ENCODE measurements at places on chromosomes 4 and X. TPM values are rescaled to one million over a fixed set of nuclear protein-coding genes. Genes with fewer than 3 reads are reported as not detected.

DNA sequence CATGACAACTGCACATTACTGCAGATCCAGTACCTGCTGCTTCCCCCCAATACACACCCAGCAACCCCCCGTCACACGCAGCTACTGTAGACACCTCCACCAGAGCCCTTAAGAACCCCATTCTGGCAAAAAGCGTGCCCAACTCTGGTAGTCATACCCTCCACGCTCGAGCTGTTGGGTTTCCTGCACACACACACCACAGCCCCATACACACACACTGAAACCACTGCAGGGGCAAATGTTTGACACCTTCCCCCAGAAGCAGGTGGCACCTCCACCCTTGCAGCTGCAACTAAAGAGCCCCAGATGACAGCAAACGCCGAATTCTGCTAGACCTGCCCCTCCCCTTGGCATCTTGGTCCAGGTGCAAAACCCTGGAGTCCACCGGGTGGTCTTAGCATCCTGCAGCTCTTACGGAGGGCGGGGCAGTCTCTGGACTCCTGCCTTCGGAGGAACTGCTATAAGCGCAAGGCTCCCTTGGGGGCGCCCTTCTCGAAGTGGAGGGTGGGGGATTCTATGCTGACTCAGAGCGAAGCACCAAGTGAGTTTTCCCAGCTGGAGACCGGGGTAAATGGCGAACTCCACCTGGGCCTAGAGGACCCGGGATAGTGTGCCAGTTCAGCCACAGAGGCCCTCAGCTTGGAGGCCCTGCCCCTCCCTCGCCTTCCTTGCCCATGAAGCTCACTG, 1.5 kb downstream of the FRMPD3 start:
- DNase-seq = peak; percentile 16

DNA sequence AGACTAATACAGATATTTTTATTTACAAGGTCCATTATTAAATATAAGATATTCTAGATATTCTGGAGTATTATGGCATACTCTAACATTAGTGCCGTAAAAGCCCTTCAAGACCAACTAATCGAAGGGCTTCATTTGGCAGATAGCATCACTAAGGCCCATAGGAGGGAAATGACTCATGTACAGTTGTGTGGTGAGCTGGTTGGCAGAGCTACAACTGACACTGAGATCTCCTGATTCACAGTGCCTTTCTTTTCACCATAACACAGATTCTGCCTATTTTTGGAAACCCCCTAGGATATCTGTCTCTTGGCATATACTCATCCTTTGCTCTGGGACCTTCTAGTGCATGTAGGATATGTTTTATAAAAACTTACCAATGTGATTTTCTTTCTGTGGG, 201.7 kb upstream of the AFF2 start:
- no peak for DNase-seq

DNA sequence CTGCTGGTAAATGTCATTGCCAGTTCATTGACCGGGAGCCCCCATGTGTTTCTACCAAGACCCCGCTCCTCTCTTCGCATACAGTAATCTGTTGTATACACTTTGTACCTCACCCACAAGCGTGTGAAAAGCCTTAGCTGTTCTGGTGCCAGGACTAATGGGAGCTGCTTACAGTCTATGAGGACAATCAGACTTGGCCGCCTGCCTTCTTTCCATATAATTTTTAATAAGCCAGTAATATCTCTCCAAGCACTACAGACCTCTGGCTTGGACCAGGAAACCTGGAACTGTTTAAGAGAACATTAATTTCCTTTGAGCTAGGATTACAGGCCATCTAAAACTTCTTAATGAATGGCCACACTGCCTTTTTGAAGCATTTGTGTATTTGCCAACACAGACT, 149.7 kb upstream of the MSX1 start:
- DNase-seq = no peak

GRCh38 chr4:100894339-100894870, 376.6 kb upstream of the EMCN start:
- DNase-seq = no peak

- DNase-seq = no peak
Observed at GRCh38 chr4:77355731-77356130, 198.7 kb downstream of the CCNG2 start.

DNA sequence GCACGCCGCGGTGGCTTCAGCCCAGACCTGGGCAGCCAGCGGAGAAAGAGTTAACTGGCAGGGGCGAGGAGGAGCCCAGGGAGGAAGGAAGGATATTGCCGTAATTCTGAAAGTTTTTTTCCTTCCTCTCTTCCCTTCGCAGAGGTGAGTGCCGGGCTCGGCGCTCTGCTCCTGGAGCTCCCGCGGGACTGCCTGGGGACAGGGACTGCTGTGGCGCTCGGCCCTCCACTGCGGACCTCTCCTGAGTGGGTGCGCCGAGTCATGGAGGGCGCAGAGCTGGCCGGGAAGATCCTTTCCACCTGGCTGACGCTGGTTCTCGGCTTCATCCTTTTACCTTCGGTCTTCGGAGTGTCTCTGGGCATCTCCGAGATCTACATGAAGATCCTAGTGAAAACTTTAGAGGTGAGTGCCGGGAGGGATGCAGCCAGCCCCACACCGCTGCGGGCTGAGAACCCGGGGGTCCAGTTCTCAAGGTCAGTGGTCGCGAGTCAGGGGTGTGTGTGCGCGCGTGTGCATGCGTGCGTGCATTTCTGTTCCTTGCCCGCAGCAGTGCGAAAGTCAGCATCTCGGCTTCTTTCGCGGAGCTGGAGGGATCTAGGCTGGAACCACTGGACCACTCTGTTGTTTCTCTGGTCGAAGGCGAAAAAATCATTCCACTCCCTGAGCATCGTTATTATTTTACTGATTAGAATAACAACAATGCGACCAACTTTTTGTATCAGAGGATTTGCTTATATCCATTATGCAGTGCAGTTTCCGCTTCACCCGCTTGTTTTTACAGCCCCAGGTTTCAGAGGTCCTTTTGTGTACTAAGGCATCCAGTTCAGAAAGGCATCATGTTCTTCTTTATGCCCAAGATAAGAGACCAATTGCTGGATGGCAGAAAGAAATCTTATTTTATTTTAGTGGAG, 709 bp downstream of the GPAT3 start:
- DNase-seq = no peak

DNA sequence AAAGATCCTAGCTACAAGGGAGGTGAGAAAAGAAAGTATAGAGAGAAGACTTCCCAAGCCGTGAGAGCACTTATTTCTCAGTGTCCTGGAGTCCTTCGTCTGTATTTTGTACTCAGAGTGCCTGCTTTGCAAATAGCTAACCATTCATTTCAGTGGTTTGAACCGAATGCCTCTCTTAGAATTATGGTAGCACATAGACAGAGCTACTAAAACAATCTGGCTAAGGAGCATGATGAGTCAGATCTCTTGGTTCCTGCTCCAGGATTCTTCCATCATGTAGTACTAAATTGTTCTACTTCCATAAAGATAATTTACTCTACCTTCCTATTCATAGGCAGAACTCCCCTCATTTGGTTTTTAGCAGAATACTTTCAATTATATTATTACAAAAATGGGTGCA, 946.6 kb downstream of the STIM2 start:
- no peak for DNase-seq

- DNase-seq = peak; percentile 13
Observed at GRCh38 chrX:77493677-77494553, 46.7 kb downstream of the FGF16 start.

DNA sequence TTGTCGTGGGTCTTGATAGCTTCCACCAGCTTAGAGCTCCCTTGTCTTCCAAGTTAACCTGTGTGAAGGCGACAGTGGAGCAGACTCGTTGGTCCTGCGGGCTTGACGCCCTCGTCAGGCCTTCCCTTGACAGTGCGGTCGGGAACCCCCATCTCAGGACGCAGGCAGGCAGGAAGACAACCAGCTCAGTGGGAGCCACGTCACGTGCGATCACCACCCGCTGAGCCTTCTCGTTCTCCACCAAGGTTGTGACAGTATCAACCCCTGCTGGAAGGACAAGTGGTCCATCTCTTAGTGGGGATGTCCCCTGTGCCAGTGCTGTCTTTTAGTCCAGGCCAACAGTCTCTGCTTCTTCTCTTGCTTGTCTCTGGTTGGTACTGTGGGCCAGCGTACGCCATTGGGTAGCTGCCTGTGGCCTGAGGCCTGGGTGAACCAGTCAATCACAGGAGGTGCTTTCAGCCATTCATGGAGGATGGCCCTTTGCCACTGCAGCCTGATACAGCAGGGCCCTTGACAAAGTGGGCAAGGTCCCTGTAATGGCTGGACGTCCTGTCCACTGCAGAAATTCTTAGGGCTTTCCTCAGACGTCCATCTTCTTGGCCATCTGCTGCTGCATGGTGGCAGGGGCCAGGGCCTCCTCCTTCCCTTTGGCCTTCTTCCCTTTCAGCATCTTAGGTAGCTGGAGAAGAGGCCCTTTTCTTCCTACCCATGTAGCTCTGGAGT, 31.4 kb downstream of the RGS12 start:
- no peak for DNase-seq

GRCh38 chrX:134764202-134764785, 106.0 kb upstream of the PLAC1 start:
- DNase-seq = peak; percentile 82

The VEGFC gene
- polyA plus RNA-seq = 11.2 TPM

The TBC1D8B gene
- 2.6 TPM for polyA plus RNA-seq

The ADGRL3 gene
- polyA plus RNA-seq = 0.05 TPM

The MAGEA10 gene
- not detected for polyA plus RNA-seq

The FAAH2 gene
- polyA plus RNA-seq = not detected
